ENCODE measurements at places on chromosomes 6 and 20. TPM values are rescaled to one million over a fixed set of nuclear protein-coding genes. Genes with fewer than 3 reads are reported as not detected.

DNA sequence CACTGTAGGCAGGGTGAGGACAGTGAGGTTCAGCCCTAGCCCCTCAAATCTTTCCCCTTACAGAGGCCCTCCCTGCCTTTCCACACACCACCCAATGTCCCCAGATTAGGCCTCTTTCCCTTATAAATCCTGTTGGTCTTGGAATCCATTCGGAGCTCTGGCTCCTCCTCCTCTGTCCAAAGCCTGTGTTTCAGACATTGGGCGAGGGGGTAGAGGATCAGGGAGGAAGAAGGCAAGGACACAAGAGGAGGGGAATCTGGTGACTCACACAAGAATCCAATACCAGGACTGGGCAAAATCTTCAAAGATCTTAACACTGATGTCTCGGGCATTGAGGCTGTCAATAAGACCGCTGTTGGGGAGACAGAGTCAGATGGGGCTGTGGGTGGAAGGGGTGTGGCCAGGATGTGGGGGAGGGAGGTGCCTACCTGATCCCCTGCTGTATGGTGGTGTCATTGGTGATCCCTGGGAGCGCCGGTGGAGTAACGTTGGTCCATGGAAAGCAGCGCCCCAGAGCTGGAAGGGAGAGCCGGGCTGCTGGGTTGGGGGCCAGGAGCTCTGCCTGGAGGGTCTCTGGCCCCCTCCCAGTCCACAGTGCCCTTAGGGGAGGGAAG, 7.6 kb downstream of the SLC44A4 start:
- no peak for DNase-seq

DNA sequence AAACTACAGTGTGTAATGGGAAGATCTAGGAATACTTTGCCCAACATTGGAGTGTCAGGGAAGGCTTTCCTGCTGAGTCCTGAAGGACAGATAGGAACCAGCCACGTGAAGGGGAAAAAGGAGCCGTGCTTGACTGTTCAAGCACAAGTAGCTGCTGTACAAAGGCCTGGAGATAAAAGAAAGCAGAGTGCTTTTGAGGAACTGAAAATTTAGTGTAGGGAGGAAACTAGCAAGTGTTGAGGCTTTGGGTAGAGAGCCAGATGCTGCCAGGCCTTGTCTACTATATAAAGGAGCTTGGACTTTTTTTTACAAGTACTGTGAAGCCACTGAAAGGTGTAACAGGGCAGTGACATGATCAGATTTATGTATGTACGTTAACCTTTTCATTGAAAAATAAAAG, 39.0 kb downstream of the DSE start:
- no peak for DNase-seq

- DNase-seq = no peak
Observed at GRCh38 chr6:111837007-111837406, 36.2 kb downstream of the FYN start.

DNA sequence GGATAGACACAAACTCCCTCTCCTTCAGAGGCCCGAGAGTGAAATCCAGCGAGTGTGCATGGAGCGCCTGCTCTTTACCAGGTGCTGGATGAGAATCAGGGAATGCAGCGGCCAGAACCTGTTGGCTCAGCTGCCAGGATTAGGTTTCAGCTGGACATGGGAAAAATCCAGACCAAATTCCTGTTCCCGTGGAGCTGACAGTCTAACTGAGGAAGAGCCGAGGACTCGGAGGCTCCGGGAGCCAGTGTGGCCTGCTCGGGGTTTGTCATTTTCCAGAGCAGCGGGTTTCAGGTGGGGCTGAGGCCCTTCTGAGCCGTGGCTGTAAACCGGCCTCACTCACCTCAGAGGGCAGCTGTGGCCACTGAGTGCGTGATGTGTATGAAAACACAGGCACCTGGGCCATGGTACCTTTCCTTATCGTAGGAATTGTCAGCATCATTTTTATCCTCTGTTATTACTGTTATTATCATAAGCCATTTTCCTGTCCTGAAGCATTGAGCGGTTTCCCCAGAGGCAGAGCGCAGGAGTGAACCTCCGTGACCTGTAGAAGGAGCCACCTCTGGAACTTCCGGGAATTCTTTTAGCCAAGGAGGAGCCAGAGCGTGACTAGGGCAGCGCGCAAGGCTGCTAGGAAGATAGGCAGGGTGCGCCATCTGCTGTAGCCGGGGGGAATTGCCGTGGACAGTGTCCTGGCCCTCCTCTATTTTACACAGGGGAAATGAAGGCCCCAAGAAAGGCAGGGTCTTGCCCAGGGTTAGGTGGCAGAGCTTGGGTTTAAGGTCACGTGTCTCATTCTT, 27.3 kb downstream of the PKIG start:
- DNase-seq = peak; percentile 74

DNA sequence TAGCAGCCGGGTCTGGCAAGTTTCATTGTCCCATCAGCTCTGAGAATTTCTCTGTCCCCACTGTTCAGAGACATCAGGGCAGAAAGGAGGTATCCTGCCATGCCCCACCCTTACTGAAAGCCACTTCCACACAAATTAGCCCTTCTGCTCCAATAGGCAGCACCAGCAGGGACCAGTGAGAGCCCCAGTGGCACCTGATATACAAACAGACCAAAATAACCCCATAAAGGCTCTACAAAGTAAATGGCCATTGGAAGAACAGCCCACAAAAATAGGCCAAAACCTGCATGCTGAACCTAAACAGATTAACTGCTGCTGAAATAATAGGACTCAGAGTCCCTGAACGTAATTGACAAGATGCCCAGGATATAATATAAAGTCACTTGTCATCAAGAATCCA, 199.9 kb downstream of the TMEM200A start:
- DNase-seq = no peak

- no peak for DNase-seq
Observed at GRCh38 chr6:136611133-136611532, 60.9 kb upstream of the MAP7 start.

- DNase-seq = no peak
Observed at GRCh38 chr20:13936781-13937576, 53.4 kb downstream of the SEL1L2 start.

GRCh38 chr20:43397147-43397546, 60.5 kb upstream of the SRSF6 start:
- DNase-seq = no peak

GRCh38 chr6:85193339-85193738, 256.5 kb upstream of the NT5E start:
- no peak for DNase-seq

DNA sequence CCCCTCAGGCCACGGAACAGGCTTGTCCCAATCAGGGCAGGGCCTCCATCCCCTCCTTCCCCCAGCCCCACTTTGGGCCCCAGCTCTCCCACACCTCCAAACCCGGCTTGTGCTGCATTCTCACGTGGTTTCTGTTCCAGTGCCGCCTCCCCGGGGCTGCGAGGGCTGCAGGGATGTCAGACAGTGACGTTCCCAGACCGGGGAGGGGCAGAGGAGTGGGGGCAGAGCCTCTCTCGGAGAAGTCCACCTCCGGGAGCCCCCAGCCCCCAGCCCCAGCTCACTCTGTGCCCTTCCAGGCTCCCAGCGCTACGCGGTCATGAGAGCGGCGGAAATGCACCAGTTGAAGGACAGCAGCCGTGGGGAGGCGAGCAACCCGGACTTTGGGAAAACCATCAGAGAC, 18.5 kb downstream of the SLCO4A1 start:
- DNase-seq = no peak

DNA sequence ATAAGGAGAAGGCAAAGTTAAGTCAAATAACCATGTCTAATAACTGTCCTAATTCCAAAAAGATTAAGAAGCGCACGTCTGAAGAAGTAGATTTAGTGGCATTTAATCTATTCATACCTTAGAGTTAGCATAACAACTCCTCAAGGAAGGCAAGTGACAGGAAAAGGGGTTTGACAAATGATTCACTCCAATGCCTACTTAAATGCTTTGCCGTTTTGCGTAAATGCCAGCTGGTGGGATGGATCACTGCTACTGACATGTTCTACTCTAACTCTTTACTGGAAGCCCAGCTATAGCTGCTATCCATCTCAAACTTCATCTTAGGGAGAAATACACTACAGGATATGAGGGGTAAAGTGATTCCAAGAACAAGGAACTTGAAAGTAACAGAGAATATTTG, 347.3 kb upstream of the RUNX2 start:
- DNase-seq = no peak

GRCh38 chr6:38555606-38556005, 84.1 kb downstream of the BTBD9 start:
- no peak for DNase-seq

The CPXM1 gene
- total RNA-seq = not detected

DNA sequence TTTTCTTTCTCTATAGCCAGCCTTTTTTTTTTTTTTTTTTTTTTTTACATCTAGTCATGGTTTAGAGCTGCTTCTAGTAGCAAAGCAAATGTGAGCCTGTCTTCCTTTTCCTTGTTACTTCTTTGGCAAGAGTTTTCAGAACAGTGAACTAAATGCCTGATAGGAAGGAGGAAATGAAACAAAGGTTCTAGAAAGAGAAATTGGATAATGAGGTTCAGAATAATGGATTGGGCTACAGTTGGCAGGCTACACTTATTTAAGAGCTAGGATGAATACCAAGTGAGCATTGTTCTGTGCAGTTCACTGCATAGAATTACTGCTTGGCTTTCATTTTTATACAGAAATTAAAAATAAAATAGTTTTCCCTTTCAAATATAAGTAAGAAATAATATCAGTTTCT, 78.6 kb downstream of the HIVEP1 start:
- no peak for DNase-seq

- no peak for DNase-seq
Observed at GRCh38 chr6:18829272-18829870, 442.2 kb downstream of the RNF144B start.

The TRIM15 gene
- not detected for total RNA-seq

The WFDC6 gene
- total RNA-seq = not detected

DNA sequence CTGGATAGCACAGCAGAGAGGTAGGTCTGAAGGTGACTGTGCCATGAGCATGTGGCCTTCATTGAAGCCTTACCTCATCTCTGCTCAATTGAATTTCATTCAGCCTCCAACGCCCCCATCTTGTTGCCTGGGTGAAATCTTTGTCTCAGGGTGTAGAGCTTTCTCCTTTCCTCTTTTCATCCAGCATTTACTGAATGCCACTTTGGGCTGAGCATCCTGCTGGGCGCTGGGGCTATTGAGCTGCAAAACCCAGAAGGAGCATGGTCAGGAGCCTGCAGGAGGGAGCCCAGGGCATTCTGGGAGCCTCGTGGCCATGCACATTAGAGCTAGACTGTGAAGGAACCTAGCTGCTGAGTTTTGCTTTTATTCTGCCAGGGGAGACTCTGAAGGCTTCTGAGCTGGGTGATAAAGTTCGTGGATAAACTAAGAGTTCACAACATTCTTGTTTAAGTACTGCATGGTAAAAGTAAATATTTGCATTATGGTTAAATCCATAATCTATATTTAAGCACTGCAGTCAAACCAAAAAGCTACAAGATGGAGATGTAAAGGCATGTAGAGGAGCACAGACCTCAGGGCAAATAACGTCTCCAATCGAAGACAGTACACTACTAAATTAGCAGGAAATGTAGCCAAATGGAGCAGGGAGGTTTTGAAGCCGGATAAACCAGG, 13.2 kb upstream of the ASXL1 start:
- DNase-seq = no peak

The GMPR gene
- 0.32 TPM for total RNA-seq

The FAM217A gene
- not detected for total RNA-seq

DNA sequence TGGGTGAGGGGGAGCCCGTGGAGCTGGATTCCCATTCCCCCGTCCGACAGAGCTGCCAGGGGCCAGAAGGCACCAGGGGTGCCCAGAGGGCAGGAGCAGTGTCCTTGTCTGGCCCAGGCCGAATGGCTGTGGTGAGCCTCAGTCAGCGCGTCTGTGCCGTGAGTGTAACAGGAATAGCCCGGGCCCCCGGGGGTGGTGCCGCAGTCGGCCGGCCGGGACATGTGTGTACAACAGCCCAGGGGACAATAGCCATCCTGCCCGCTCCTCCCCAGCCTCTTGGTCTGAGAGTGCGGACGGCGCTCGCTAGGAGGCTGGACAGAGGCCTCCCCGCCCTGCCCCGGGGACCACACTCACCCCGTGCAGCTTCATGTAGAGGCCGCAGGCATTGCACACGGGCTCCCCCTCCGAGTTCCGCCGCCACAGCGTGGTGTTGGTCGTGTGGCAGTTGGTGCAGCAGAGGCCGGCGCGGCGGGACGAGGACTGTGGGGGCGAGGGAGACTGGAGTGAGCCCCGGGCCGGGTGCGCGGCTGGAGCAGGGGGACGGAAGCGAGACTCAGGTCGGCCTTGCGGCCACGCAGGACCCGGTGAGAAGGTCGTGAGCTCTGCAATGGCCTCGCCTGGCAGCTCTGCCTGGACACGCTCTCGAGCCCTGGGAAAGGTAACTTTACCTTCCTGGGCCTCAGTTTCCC, 9.6 kb downstream of the GATA5 start:
- DNase-seq = no peak

DNA sequence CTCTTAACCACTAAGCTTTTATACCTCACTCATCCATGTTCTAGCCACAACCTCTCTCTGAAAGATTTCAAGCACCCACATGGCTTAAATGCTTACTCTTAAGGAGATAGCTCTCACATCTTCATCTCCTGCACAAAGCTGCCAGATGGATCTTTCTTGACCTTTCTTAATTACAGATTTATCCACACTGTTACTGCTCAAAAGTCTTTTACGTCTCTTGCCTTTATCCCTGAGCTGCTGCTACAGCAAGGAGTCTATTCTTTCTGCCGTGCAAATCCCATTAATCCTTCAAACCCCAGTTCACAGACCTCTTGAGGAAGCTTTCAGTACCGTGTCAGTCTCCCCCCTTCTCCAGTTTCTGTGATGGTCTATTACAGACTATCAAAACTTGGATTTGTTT, 54.6 kb downstream of the B4GALT5 start:
- no peak for DNase-seq

- no peak for DNase-seq
Observed at GRCh38 chr6:158191761-158192160, 23.6 kb downstream of the GTF2H5 start.

The MEA1 gene
- 119 TPM for total RNA-seq

DNA sequence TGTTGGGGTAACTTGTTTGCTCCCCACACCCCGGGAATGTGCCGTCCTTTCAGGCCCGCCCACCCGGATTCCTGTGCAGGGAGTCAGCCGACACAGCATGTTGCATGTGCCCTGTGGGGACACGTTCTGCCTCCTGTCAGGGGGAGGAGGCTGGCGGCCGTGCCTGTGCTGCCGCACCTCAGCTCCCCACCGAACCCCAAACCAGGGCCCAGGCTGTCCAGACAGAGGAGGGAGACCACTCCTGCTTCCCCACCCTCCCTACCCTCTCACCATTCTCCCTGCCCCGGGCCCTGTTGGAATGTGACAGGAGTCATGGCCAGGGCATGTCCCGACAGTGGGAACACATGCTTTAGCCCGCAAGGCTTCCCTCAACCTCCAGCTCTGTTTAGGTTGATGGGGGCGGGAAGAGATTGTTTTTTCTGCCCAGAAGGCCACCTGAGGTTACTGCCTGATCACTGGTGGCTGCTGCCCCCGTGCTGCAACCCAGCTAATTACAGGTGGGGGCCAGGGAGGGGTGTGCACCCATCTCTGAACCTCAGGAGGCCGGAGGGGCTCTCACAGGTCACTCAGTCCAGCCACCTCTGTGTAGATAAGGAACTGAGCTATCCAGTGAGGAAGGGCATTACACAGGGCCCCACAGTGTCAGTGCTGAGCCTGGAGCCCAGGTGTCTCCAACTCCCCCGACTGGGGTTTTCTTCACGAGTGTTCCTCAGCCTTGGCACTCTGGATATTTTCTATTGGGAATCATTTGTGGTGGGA, 13.6 kb downstream of the LRRC73 start:
- peak; percentile 96 for DNase-seq

The SOX12 gene
- total RNA-seq = 4.7 TPM

The CENPW gene
- total RNA-seq = 50.7 TPM
